ENCODE measurements at places on chromosomes 4 and X.
A peak's percentile ranks its signal among the peaks of the same experiment; 100 is the strongest.

DNA sequence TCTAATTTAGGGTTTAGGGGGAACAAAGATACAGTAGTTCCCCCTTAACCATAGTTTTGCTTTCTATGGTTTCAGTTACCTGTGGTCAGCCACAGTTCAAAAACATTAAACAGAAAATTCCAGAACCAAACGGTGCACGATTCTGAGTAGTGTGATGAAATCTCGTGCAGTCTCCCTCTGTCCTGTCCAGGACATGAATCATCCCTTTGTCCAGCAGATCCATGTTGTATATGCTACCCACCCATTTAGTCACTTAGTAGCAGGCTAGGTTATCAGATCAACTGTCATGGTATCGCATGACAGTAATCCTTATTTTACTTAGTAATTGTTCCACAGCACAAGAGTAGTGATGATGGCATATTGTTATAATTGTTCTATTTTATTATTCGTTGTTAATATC, 556.1 kb downstream of the IL1RAPL1 start:
- no peak for DNase-seq

DNA sequence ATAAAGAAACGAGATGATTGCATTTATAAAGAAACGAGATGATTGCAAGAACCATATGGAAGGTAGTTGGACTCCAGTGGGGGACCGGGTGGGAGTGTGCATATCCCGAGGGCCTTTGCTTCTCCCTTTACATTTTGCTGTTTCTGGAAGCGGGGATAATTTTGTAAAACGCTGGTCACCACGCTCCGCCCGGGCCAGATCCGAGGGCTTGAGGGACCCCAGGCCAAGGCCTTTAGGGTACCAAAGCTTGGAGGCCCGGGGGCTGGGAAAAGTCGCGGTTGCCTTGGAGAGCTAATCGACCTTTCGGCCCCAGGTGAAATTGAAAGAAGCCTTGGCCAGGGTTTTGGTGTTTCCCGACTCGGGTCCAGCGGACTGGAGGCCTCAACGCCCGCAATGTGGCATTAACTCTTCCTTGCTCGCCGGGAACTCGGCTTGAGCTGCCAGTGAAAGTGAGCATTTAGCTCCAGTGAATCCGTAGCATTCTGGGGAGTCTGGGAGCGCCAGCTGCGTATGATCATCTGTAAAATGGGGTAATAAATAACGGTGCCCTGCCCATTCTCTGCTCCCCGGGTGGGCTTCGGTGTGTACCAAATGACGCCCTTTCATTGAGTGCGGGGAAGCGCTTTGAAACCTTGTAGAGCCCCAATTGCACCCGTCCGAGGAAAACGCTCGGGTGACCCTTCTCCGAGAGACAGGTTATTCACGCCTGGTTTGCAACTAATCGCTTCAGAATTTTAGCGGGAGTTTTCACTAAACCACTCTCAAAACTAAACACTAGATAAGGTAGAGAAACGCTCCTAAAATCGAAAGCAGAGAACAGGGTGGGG, 4.5 kb downstream of the NKX3-2 start:
- no peak for DNase-seq

DNA sequence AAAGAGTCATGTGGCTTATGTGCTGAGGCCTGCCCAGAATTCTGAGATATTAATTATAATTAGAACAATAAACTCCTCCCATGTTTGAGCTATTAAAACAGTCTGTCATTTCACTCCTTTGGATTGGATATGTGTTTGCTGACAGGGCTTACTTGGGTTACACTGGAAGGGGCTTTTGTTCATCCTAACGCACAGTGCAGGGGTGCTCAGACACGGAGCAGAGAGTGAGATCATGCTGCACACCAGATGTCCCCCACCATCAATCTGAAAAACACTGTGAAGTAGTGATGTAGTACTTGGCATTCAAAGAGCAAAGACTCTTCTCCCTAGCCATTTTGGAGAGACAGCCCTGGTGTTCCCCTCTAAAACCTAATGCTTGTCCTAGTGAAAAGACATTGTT, 24.1 kb upstream of the SMIM10L2A start:
- no peak for DNase-seq

GRCh38 chr4:1693131-1693896, 9.2 kb upstream of the FAM53A start:
- peak; percentile 61 for DNase-seq

DNA sequence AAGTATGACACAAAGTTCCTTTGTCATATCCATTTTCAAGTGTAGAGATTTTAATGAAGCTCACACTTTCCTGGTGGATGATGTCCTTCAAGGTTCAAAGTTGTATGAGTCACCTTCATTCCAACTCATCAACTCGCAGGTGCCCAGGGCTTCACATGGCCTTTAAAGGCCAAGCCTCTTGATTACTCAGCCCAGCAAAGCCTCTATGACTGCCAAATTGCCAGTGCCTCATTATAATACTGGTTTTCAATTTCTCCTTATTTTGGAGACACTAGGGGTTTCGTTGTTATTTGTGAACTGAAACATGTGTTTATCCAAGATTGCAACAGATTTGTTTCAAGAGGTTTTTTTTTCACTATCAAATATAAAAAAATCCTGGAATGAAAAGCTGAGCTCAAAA, 45.9 kb upstream of the PPP3CA start:
- no peak for DNase-seq

DNA sequence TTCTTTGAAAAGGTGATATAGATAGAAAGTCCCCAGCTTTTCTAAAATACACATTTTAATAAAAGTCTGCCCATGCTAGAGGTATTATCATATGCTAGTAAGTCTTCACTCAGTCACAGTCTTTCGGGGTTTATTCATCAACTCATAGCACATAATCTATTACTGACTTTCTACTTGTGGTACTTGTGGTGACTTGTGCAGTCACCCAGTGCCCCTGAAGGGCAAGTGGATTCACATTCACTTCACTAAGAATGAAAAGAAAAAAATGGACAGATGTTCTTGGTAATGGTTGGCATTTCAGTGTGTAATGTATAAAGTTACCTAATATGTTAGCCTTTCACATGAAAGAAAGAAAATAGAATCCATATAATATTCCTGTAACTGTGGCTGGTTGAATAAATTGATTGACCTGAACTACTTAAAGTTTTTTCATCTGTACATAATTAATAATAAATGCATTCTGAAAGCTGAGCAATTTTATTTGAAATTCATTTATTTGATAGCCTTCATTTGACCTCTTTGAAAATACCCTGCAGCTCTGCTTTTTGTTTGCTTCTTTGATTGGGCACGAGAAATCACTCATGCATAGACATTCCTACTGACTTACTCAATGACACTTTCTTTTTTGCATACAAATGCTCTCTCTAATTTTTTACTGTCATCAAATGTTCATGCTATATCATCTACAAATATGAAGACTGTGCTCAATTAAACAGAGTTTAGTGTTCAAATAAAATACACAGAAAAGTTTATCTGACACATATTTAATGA, 39.5 kb upstream of the ZNF330 start:
- DNase-seq: no peak

GRCh38 chr4:54058171-54058570, 6.2 kb downstream of the CHIC2 start:
- no peak for DNase-seq

Measured in stimulated activated CD4-positive, alpha-beta T cell treated with anti-CD3 and anti-CD28 coated beads, TNF-alpha, amount 100 ng/mL, for 1 hour (primary cell).